ENCODE measurements at places on chromosomes 4 and X. TPM values are rescaled to one million over a fixed set of nuclear protein-coding genes. Genes with fewer than 3 reads are reported as not detected.

Gene EDA
- 0.92 TPM for total RNA-seq

Gene CSAG3
- not detected for total RNA-seq

Gene OTC
- 0.23 TPM for total RNA-seq

Gene NRK
- not detected for total RNA-seq

Gene SPANXN4
- total RNA-seq = not detected

Gene TMEM156
- total RNA-seq = 12.0 TPM

DNA sequence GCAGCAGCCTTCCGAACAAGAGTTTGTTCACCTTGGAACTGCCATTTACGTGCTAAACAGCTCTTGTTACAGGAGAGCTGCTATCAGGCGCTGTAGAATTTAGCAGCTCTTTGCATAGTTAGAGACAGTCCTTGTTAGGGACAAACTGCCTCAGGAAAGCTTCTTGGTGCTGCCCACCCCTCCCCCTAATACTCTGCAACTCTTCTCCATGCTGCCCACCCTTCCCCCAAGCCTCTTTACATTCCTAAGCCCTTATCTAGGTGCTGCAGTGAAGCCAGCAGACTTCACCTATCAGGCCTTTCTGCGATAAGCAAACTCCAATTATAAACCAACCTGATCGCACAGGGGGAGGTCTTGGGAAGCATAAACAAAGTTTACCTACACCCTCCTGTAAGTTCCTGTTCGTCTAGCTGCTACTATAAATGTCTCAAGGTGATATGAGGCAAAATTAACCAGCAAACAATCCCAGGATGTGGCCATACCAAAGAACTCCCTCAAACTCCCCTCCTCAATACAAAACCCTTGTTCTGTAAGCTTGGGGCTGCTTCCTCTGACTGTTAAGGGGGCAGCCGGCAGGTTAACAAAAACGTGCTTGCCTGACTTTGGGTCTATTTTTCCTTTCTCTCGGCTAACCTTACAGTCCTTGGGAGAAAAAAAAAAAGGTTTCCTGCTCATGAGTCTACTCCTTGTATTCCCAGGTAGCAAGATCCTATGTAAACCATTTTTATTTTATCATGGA is 74.0 kb upstream of the GC start:
- H3K4me3 ChIP-seq = no peak overlapping the region
- no peaks in the 10 kb centered on the region for H3K36me3 ChIP-seq
- no peak overlapping the region for H3K27ac ChIP-seq
- no peak for DNase-seq

GRCh38 chrX:133939655-133940302 is 45.6 kb downstream of the GPC3 start:
- no peaks in the 10 kb centered on the region for H3K27me3 ChIP-seq
- no peaks in the 10 kb centered on the region for H3K36me3 ChIP-seq
- H3K27ac ChIP-seq = no peak overlapping the region
- DNase-seq = no peak
- no peak overlapping the region for H3K4me3 ChIP-seq

DNA sequence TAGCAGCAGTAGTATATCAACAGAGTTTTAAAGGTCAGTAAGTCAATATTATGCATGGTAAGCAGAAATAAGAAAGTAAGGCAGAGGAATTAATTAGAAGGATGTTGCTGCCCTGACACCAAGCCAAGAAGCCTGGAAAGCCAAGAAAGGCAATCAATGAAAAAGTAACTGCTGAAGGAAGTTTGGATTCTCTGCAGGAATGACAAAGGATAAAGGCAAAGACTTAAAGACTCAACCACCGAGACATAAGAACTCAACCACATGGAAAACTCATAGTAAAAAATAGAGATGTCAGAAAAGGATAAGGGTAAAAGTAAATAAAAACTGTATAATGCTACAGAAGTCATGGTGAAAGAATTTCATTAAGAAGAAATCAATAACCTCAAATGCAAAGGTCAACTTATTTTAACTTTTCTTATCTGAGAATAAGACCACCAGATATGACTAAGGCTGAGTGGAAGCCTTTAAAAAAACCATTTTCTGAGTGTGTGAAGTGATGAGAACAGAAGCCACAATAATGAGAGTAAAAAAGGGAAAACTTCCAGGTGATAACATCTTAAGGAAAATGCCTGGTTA is 55.2 kb downstream of the NEK1 start:
- no peaks in the 10 kb centered on the region for H3K27me3 ChIP-seq
- H3K4me1 ChIP-seq = no peaks in the 10 kb centered on the region
- no peak for DNase-seq
- no peak overlapping the region for H3K27ac ChIP-seq
- H3K36me3 ChIP-seq = peaks cover 31% of the 10 kb centered on the region
- no peak overlapping the region for H3K4me3 ChIP-seq

DNA sequence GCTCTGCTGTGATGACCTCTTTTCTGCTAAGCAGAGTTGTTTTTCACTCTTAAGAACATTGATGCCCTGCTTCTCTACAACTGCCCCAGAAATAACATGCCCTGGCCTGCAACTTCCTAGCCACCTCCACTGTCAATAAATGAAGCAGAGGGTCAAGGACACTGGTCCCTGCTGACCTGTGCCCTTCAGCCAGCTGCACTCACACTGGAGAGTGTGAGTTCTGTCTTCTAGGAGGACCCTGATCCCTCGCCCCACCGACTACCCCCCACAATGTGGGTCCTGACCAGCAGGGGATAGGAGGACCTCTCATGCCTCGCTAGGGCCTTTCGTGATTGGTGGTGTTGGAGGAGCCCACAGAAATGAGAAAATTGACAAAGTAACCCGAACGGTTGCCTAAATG is 408.1 kb upstream of the GALNT7 start:
- no peak for DNase-seq
- no peaks in the 10 kb centered on the region for H3K4me1 ChIP-seq
- H3K27ac ChIP-seq = no peak overlapping the region
- no peaks in the 10 kb centered on the region for H3K27me3 ChIP-seq

DNA sequence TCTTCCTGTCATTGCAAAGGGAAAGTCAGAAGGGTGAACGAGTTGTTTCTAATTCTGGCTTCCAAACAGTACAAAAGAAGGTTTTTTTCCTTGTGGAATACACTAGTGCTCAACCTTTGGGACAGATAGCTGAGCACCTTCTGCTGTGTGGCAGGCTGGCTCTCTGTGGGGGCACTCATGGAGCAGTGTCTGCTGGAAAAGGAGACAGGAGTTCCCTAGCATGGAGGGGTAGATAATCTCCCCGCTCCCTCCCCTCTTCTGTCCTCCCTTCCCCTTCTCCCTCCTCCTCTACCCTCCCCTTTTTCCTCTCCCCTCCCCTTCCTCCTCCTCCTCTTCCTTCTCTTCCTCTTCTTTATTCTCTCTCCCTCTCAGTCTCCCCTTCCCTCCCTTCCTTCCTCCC is 62.4 kb upstream of the MTM1 start:
- H3K27me3 ChIP-seq = no peaks in the 10 kb centered on the region
- no peak overlapping the region for H3K27ac ChIP-seq
- no peaks in the 10 kb centered on the region for H3K4me1 ChIP-seq

GRCh38 chrX:10893366-10893765 is 217.8 kb upstream of the HCCS start:
- H3K36me3 ChIP-seq = no peaks in the 10 kb centered on the region
- no peaks in the 10 kb centered on the region for H3K4me1 ChIP-seq
- no peak overlapping the region for H3K4me3 ChIP-seq
- no peak overlapping the region for H3K27ac ChIP-seq
- H3K27me3 ChIP-seq = no peaks in the 10 kb centered on the region

DNA sequence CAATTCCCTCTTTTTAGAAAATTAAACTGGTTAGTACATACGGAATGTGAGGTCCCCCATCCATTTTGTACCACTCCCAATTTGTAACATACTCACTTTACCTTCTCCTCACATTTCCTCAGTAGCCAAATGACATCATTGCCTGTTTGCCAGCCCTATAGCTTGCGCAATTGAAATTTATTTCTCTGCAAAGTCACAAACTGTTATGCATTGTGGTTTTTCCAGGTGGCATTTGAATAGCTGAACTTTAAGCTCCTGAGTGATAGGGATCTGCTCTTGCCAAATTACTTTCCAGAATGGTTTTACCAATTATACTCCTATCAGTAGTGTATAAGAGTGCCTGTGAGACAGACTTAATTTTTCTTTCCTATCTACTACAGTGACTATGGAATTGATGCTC is 7.7 kb downstream of the COL4A5 start:
- no peaks in the 10 kb centered on the region for H3K4me1 ChIP-seq
- H3K27me3 ChIP-seq = peaks cover 2% of the 10 kb centered on the region
- no peak for DNase-seq
- H3K36me3 ChIP-seq = no peaks in the 10 kb centered on the region
- no peak overlapping the region for H3K4me3 ChIP-seq
- no peak overlapping the region for H3K27ac ChIP-seq

- no peak overlapping the region for H3K4me3 ChIP-seq
- H3K4me1 ChIP-seq = peaks cover 2% of the 10 kb centered on the region
- H3K36me3 ChIP-seq = no peaks in the 10 kb centered on the region
- DNase-seq = no peak
- H3K27ac ChIP-seq = no peak overlapping the region
Measured at GRCh38 chr4:147586637-147587036, 30.6 kb upstream of the TMEM184C start.

DNA sequence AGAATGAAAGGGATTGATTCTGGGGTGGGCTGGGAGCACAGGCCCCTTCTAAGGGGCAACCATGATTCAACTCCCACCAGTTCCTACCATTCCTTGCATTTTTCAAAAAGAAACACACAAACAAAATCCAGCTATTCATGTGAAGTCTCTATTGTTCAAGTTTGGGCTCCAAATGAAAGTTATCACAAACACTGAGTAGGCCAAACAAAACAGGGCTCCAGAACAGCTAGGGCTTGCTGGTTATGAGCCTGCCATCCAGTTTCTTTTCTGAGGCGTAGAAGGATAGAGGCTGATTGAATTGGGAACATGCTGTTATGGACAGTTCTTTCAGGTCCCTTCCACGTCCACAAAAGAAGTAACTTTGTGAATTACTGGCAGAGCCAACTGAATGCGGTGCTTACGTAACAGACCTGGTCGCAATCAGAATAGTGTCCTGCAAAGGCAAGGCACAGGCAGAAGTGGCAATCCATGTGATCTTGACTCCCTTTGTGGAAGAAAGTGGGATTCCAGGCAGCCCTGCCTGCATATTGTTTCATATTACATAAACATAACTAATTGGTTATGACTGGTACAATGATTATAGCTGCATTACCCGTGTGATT is 244.5 kb downstream of the SCFD2 start:
- no peak overlapping the region for H3K4me3 ChIP-seq
- H3K4me1 ChIP-seq = peaks cover 23% of the 10 kb centered on the region
- no peak for DNase-seq
- no peaks in the 10 kb centered on the region for H3K27me3 ChIP-seq
- H3K27ac ChIP-seq = no peak overlapping the region

GRCh38 chr4:42786350-42787078 is 106.0 kb upstream of the GRXCR1 start:
- no peak overlapping the region for H3K4me3 ChIP-seq
- no peaks in the 10 kb centered on the region for H3K36me3 ChIP-seq
- H3K27ac ChIP-seq = no peak overlapping the region
- H3K4me1 ChIP-seq = peaks cover 9% of the 10 kb centered on the region

- peaks cover 22% of the 10 kb centered on the region for H3K27me3 ChIP-seq
- no peaks in the 10 kb centered on the region for H3K36me3 ChIP-seq
- no peaks in the 10 kb centered on the region for H3K4me1 ChIP-seq
- H3K4me3 ChIP-seq = no peak overlapping the region
- DNase-seq = no peak
Measured at GRCh38 chr4:57191523-57192034, 81.4 kb upstream of the IGFBP7 start.

DNA sequence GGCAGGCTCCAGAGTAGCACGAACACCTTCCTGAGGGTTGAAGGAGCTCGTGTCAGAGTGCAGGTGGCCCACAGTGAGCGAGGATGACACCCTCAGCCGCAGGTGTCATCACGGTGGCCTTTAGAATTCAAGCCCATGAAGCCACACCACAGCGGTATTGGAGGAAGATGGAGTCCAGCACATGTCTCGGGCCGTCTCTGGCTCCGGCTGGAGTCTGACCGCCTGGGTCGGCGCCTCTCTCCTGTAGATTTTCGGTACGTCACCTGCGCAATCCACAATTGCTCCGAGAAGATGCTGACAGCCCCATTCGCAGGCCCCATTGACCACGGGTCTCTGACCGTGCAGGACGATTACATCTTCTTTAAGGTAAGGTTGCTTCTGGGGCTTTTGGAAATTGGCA is 229.4 kb upstream of the PSAPL1 start:
- no peaks in the 10 kb centered on the region for H3K27me3 ChIP-seq
- DNase-seq = no peak
- no peak overlapping the region for H3K27ac ChIP-seq
- H3K4me1 ChIP-seq = no peaks in the 10 kb centered on the region
- H3K36me3 ChIP-seq = no peaks in the 10 kb centered on the region
- no peak overlapping the region for H3K4me3 ChIP-seq

DNA sequence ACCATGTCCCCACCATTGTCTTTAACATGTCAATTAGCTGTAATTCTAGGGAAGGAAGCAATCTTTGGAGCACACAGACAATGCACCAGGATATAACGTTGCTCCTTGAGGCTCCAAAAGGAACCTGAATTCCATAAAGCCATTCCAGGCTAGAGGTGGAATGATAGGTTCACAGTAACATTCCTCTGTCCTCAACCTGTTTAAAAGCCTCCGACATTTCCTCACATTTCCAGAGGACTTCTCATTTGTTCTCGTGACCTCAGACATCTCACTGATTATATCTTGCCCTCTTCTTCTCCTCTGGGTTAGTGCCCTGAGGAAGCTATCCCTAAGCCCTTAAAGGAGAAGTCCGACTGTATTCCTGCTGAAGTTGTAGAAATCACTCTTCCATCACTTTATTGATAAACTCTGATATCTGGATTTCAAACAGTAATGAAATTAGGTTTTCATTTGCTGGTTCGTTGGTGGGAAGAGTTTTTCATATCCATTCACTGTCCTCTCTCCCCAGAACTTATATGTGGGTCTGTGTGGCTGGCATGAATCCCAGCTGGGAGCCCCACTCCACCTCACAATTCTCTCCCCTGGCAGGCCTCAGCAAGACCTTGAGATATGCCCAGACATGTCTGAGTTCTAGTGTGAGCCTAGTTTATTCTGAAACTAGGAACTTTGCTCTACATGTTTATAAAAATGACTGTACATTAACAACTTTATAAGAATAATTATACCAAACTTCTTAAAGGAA is 44.2 kb upstream of the PRSS12 start:
- DNase-seq = no peak
- H3K27me3 ChIP-seq = peaks cover 8% of the 10 kb centered on the region
- H3K36me3 ChIP-seq = no peaks in the 10 kb centered on the region
- no peak overlapping the region for H3K27ac ChIP-seq

DNA sequence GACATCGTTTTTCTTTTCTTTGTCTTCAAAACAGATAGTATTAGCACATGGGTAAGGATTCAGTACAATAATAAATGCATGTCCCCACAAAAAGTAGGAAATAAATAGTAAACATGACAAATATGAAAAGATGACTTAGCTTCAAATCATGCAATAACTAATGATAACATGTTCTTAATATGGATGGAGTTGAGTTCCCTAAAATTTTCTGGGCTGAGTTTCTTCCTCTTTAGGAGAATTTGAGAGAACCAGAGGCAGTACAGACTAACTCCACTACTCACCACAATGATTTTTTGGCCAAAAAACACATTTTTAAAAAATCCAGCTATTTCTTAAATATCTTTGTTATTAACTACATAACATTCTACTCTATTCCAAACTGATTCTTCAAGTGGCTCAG is 432.3 kb upstream of the HS3ST1 start:
- DNase-seq = no peak
- no peaks in the 10 kb centered on the region for H3K4me1 ChIP-seq
- no peak overlapping the region for H3K4me3 ChIP-seq
- H3K36me3 ChIP-seq = no peaks in the 10 kb centered on the region
- no peaks in the 10 kb centered on the region for H3K27me3 ChIP-seq
